ENCODE measurements at places on chromosomes 3 and 15. TPM values are rescaled to one million over a fixed set of nuclear protein-coding genes. Genes with fewer than 3 reads are reported as not detected.

- H3K36me3 ChIP-seq = no peaks in the 10 kb centered on the region
- H3K27me3 ChIP-seq = peaks cover 2% of the 10 kb centered on the region
- no peaks in the 10 kb centered on the region for H3K4me1 ChIP-seq
- peak; percentile 90 for DNase-seq
These were observed 545.0 kb downstream of the ZPLD1 start for GRCh38 chr3:102979682-102980354.

Gene CGNL1
- 46.3 TPM for total RNA-seq

- no peak overlapping the region for H3K4me3 ChIP-seq
- H3K27ac ChIP-seq = no peak overlapping the region
- no peaks in the 10 kb centered on the region for H3K27me3 ChIP-seq
- H3K36me3 ChIP-seq = peaks cover 3% of the 10 kb centered on the region
These were observed 6.8 kb upstream of the LDHAL6B start for GRCh38 chr15:59199626-59200465.

GRCh38 chr3:161647936-161648470 is 151.4 kb downstream of the OTOL1 start:
- no peak for DNase-seq
- H3K27me3 ChIP-seq = peaks cover 1% of the 10 kb centered on the region
- H3K36me3 ChIP-seq = no peaks in the 10 kb centered on the region
- H3K4me1 ChIP-seq = no peaks in the 10 kb centered on the region
- H3K27ac ChIP-seq = no peak overlapping the region
- no peak overlapping the region for H3K4me3 ChIP-seq

DNA sequence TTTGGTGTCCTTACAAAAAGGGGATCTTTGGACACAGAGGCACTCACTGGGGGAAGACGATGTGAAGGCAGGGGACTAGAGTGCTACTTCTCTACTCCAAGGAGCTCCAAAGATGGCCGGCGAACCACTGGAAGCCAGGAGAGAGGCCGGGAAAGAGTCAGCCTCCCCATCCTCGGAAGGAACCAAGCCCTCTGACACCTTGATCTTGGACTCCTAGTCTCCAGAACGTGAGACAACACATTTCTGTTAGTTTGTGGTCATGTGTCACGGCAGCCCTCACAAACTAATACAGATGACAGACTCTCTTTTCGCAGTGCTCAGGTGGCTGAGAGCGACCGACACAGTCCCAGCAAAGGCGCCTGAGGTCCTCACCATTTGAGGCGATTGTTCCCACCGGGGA is 24.4 kb upstream of the ATP2B2 start:
- no peak for DNase-seq
- H3K27me3 ChIP-seq = no peaks in the 10 kb centered on the region
- H3K36me3 ChIP-seq = no peaks in the 10 kb centered on the region
- H3K4me3 ChIP-seq = no peak overlapping the region
- H3K27ac ChIP-seq = no peak overlapping the region

Gene CDHR4
- total RNA-seq = 0.26 TPM

- H3K27ac ChIP-seq = no peak overlapping the region
- H3K4me3 ChIP-seq = no peak overlapping the region
- no peaks in the 10 kb centered on the region for H3K36me3 ChIP-seq
- H3K4me1 ChIP-seq = no peaks in the 10 kb centered on the region
- no peak for DNase-seq
These were observed 1655.6 kb downstream of the SI start for GRCh38 chr3:163422671-163423070.

- H3K27me3 ChIP-seq = no peaks in the 10 kb centered on the region
- H3K27ac ChIP-seq = no peak overlapping the region
- H3K36me3 ChIP-seq = no peaks in the 10 kb centered on the region
These were observed 139.1 kb downstream of the LSAMP start for GRCh38 chr3:116306149-116306548.

Gene ACKR2
- total RNA-seq = 3.1 TPM

GRCh38 chr15:64163659-64164362 is 989 bp upstream of the PPIB start:
- peaks cover 1% of the 10 kb centered on the region for H3K36me3 ChIP-seq
- no peaks in the 10 kb centered on the region for H3K27me3 ChIP-seq
- peak overlapping the region; percentile 50 for H3K27ac ChIP-seq

- no peaks in the 10 kb centered on the region for H3K36me3 ChIP-seq
- H3K4me1 ChIP-seq = no peaks in the 10 kb centered on the region
- no peaks in the 10 kb centered on the region for H3K27me3 ChIP-seq
These were observed 78.7 kb upstream of the SNRK start for GRCh38 chr3:43207628-43208085.

Gene SCAANT1
- not detected for total RNA-seq

DNA sequence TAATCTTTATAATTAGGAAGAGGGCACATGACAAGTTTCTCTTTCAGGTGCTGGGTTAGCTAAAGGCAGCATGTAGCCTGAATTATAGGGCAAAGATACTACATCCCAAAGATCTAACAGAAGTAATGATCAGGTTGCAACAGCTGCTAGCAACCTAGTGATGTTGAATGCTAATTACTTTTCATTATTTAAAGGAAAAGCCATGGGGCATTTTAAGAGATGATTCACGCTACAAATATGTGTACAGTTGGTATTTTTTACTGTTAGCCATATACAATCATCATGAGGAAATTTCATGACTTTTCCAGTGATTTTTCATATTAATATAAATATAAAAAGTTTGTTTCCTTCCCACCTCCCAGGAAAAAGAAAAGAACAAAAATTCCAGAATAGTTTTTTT is 43.0 kb downstream of the NEK10 start:
- DNase-seq = no peak
- H3K27ac ChIP-seq = no peak overlapping the region
- peaks cover 3% of the 10 kb centered on the region for H3K4me1 ChIP-seq

- H3K4me3 ChIP-seq = no peak overlapping the region
- H3K4me1 ChIP-seq = no peaks in the 10 kb centered on the region
- H3K36me3 ChIP-seq = no peaks in the 10 kb centered on the region
These were observed 95.5 kb downstream of the ST6GAL1 start for GRCh38 chr3:187025656-187026316.

DNA sequence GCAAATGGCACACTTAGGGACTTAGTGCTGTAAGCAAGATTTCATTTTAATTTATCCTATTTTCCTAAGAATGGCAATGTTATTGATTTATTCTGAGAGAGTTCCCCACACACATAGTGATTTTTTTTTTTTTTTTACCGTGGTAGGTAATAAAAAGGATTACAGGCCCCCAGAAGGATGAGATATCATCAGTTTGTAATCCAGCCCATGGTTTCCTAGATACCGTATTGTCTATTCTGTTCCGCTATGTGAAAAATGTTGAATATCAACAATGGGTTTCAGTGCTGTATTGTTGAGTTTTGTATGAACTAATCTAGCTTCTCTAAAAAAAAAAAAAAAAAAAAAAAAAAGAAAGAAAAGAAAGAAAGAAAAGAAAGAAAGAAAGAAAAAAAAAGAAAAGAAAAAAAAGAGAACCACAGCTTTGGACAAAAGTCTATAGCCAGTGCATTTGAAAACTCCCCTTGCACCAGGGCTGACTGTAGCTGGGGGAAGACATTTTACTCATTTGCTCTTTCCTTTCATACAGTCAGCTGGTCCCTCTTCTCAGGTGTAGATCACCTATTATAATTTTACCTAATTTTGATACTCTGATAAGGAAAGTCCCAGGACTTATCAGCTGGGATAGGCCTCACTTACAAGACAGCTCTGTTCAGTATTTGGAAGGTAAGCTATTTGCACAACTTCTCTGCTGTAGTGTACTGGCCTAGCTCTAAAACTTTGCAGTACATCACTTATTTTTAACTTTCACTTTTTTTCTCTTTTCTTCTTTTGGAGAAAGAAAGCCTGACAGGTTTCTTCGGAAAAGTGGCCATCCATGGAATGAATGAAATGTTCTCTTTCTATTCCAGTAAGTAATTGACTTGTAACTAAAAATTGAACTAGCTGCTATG is 101.4 kb upstream of the SOX2 start:
- no peaks in the 10 kb centered on the region for H3K36me3 ChIP-seq
- DNase-seq = no peak
- H3K27me3 ChIP-seq = no peaks in the 10 kb centered on the region
- no peak overlapping the region for H3K4me3 ChIP-seq
- H3K27ac ChIP-seq = no peak overlapping the region
- no peaks in the 10 kb centered on the region for H3K4me1 ChIP-seq

Gene RTP3
- not detected for total RNA-seq

Gene MINAR1
- total RNA-seq = 0.91 TPM

DNA sequence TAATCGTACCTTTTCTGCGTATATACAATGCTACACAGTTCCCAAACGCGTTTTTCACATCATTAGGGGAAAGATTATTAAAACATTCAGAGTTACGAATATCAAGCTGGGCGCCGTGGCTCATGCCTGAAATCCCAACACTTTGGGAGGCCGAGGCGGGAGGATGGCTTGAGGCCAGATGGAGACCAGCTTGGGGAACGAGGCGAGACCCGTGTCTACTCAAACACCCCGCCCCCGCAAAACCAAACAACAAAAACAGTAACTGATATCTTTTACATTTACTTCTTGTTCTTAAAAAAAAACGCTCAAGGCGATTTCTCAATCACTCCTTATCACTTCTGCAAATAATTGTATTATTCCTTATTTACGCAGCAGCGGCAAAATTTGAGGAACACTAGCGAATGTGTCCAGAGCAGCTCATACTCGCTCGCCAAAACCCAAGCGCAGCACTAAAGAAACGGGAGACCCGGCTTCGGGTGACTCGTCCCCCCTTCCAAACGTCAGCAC is 1.2 kb downstream of the ZBTB11 start:
- DNase-seq = peak; percentile 82
- no peaks in the 10 kb centered on the region for H3K27me3 ChIP-seq
- H3K4me1 ChIP-seq = no peaks in the 10 kb centered on the region
- no peaks in the 10 kb centered on the region for H3K36me3 ChIP-seq

Gene FBXL22
- 18.6 TPM for total RNA-seq

GRCh38 chr3:3817865-3818264 is 18.6 kb downstream of the LRRN1 start:
- H3K36me3 ChIP-seq = peaks cover 3% of the 10 kb centered on the region
- no peaks in the 10 kb centered on the region for H3K27me3 ChIP-seq
- H3K4me1 ChIP-seq = no peaks in the 10 kb centered on the region
